Activated CD4-positive, alpha-beta T cell treated with anti-CD3 and anti-CD28 coated beads for 24 hours (primary cell): ENCODE measurements at places on chromosomes 1 and 21.

- DNase-seq: peak; percentile 33
These were observed 33.2 kb downstream of the NHLH2 start for GRCh38 chr1:115807723-115808122.

DNA sequence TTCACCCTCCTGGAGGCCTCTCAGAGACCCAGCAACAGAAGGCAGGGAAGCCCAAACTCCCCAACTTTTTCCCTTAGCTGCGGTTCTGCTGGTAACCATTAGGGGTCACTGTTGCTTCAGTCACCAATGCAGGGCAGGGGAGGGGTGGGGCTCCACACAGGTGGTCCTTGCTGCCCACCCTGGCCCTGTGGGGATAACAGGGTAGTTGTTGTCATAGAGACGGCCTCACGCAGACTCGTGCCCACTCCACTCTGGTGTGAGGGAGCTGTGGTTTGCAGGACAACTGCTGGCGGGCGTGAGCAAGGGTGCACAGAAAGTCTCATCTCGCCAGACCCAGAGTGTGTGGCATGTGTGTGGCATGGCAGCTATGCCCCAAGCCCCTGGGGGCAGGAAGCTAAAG lies 19.9 kb downstream of the INSRR start:
- DNase-seq: no peak

- no peak for DNase-seq
These were observed 1.6 kb downstream of the OR2AK2 start for GRCh38 chr1:247966532-247967204.

- no peak for DNase-seq
These were observed 23.3 kb downstream of the CYP2J2 start for GRCh38 chr1:59903141-59903754.

- DNase-seq: no peak
These were observed 8.7 kb downstream of the ITSN1 start for GRCh38 chr21:33650929-33651509.

DNA sequence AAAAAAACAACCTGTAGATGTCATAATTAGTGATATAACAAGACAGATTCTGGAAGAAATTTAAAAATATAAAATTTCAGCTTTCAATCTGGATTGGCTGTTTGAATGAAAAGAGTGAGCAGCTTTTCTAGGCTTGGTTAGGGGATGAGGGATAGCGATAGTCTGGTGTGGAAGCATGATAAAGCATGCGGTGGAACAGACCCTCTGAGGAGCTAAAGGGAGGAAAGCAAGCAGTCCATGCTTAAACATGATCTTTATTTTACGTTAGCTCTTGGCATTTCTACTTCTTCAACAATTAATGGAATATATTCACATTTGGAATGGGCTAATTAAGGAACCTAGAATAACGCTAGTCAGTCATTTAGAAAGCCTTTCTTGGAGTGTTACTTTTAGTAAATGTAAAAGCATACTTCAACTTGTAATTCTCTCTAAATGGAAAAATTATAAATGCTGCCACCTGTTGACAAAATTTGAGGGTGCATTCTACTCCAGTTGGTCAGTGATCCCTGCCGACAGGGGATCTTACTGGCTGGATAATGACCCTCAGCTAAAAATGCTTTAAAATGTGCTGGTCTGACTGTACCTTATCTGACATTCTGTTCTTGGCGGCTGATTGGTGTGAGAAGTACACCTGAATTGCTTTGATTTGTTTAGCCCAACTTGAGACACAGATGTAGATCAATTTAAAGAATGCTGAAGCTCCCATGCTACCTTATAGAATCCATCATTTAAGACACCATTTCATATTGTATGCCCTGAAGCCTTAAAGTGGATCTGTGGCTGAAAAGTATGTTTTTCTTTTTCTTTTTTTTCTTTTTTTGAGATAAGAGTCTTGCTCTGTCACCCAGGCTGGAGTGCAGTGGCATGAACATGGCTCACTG lies 61.2 kb downstream of the AK4 start:
- no peak for DNase-seq

GRCh38 chr1:31625561-31626222 lies 8.2 kb downstream of the HCRTR1 start:
- no peak for DNase-seq

DNA sequence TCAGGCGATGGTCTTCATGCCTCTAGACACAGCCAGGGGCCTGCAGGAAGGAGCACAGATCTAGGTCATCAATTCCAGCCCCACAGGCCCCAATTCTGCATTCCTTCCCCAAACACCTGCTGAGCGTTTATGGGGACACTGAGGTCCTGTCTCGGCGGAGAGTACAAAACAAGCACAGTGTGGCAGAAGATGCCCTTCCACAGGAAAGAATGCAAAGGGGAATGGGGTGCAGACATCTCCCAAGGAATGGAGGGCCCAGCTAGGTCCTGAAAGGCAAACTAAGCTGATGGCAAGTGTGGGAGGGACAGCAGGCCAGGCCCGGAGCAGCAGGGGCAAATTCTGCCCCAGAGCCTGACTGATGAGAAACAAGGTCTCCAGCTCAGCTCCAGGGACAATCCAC lies 3.5 kb upstream of the S100A8 start:
- DNase-seq: no peak

- no peak for DNase-seq
These were observed 1423.4 kb downstream of the NCAM2 start for GRCh38 chr21:22421416-22422180.
